ENCODE measurements at places on chromosomes 3 and 15.

- DNase-seq = no peak
Measured at GRCh38 chr3:270688-271087, 74.1 kb downstream of the CHL1 start.

DNA sequence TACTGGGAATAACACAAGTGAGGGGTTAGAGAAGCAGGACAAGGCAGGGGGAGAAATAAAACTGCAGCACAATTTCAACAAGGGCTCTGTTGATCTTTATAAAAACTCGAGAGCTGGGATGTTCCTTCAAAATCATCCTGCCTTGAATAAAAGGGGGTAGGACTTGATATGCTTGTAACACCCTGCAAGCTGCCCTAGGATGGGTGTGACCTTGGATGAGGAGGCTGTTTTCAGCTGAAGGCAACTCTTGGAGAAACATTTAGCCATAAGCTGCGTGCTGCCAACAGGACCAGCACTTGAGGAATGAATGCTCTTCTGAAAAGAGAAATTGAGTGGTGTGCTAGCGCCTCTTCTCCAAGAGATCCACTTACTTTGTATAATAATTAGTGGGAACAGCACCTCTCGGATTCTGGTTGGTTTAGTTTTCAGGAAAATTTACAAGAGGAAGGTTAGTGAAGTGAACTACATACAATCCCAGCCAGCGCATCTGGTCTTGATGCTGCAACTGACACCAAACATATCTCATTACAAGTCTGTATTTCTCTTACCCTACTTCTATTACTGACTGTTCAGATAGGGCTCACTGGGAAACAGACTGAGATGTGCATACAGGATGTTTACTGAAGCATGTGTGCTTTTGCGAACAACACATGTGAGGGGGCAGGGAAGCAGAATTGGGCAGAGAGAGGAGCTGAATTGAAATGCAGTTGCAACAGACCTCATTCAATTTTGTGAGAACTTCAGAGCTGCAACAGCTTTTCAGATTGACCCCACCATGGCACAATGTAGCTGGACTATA is 643.0 kb upstream of the GOLIM4 start:
- no peak for DNase-seq

DNA sequence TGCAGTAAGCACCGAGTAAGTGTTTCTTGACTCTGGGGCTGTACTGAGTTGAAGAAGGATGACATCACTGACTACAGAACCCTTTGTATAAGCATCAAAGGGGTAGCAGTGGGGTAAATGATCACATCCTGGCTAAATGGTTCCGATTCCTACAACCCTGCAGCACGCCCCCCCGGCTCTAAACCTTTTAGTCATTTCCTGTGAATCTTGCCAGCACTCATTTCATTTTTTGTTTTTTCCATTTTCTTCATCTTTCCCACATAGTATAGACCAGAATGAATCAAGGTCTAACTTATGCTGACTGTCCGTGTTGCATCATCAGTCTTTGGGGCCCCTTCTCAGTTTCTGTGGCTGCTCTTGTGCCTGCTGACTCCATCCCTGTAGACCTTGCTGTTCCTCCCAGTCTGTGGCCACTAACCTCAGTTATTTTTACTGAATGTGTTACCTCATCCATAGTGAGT is 383.1 kb upstream of the TPRG1 start:
- peak; percentile 74 for DNase-seq

GRCh38 chr3:117480972-117481371 is 771.4 kb downstream of the TUSC7 start:
- DNase-seq = no peak

DNA sequence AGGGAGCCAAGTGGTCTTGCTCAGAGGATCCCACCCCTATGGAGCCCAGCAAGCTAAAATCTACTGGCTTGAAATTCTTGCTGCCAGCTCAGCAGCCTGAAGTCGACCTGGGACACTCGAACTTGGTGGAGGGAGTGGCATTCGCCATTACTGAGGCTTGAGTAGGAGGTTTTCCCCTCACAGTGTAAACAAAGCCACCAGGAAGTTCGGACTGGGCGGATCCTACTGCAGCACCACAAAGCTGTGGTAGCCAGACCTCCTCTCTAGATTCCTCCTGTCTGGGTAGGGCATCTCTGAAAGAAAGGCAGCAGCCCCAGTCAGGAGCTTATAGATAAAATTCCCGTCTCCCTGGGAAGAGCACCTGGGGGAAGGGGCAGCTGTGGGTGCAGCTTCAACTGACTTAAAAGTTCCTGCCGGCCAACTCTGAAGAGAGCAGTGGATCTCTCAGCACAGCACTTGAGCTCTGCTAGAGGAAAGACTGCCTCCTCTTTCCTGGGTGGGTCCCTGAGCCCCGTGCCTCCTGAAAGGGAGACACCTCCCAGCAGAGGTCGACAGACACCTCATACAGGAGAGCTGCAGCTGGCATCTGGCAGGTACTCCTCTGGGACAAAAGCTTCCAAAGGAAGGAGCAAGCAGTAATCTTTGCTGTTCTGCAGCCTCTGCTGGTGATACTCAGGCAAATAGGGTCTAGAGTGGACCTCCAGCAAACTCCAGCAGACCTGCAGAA is 576.3 kb upstream of the NECTIN3 start:
- no peak for DNase-seq

DNA sequence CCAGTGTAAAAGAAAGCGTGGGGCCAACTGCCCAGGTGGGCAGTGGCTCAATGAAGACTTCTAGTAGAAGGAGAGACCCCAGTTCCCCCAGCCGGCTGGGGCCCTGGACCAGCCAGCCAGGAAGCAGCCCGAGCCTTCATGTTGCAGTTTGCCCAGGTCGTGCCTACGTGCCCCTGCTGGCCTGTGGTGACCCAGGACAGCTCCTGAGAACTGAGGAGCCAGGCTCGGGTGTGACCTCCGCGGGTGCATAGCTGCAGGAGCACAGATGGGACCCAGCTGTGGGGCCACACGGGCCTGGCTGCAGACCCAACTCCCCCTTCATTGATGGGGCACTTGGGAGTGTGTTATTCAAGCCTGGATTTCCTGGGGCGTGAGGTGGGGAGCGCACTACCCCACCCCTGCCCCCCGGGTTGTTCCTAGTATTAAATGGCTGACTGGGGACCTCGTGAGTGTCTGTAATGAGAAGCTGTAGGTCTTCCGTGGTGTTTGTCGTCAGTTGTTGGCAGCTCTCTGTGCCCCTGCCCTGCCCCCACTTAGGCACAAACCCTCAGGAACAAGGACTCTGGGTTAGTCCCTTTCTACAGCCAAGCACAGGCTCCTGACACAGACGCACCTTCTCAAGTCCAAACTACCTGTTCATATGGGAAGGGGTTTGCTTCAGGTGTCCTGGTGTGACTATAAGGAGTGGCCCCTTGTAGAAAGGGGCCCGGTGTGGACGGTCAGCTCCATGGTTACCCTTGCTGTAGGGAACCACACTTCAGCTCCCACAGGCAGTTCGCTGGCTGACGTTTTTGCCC is 39.1 kb downstream of the IDH2 start:
- no peak for DNase-seq

DNA sequence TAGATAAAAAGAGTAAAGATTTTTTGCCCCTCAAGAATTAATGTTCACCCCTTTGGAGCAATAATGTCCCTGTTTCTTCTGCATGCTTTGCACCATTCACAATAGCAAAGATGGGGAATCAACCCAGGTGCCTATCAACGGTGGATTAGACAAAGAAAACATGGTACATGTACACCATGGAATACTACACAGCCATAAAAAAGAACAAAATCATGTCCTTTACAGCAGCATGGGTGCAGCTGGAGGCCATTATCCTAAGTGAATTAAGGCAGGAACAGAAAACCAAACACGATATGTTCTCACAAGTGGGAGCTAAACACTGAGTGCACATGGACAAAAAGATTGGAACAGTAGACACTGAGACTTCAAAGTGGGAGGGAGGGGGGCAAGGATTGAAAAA is 35.2 kb downstream of the AAGAB start:
- DNase-seq = no peak

DNA sequence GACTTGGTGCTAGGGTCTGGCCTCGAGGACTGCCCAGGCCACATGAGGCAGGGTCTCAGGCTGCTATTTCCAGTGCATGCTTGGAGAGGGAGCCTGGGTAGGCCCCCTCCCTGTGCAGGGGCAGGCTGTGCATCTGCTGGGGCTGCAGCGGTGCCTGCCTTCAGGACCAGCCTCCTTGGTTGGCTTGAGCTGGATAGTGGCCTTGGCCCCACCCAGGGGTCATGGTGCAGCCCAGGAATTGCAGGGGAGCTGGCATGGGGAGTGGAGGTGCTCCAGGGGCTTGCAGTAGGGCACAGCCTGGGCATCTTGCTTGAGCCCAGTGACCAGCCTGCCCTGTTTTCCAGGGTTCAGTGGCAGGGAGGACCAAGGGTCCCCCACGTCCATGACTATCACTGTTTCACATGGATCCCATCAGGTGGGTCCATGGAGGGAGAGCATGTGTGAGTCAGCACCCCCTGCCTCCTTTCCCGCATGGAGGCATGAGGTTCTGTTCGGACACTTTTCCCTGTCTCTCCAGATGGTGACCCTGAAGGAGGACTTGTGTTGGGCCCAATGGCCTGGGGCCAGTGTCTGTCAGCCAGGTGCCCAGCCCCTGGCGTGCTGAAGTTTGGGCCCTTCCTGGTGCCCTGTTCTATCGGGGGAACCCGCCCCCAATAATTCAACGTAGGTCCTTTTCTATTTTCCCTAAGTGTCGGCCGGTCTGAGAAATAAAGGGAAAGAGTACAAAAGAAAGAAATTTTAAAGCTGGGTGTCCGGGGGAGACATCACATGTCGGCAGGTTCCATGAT is 218.6 kb downstream of the SNRPN start:
- DNase-seq = no peak

DNA sequence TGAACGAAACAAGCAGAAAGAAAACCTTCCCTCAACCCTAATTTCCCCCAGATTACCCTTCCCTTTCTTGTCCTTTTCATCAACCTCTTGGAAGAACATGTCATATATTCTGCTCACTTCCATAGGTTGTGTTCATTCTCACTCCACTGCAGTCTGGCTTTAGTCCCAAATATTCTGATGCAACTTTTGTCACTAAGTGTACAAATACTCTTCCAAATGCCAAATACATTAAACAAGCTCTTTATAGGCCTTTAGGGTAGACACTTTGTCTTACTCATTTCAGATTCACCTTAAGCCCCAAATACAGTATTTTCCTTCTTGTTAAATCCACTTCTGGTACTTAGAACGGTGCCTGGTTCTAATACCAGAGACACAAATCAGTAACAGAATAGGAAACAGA is 406.5 kb upstream of the CDIN1 start:
- no peak for DNase-seq

DNA sequence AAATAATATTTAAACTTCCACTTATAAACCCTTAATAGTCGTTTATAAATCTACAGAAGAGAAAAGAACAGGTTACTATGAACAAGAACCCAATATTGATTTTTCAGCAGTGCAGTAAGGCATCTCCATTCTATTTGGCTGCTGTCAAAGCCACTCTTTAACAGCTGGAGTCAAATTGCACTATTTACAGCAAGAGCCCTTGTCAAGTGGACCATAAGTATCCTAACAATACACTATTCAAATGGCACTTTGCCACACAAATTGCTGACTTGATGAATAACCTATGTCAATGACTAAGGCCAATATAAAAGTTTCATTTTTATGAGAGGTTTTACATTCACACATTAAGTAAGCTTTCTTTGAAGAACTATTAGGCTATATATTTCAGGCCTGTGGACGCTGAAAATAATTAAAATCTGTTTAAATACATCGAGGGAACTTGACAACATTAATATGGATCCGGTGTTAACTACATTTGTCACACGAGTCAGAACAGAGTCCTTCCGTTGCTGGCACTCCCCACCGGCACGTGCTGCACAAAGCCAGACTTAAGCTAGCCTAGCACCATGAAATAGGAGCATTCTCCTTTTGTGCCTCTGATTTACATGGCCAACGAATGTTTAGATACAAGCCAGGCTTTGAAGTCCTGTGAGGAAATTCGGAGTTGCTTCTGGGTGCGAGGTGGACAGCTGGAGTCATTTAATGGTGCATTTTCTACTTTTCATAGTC is 100.5 kb downstream of the WDR72 start:
- no peak for DNase-seq

DNA sequence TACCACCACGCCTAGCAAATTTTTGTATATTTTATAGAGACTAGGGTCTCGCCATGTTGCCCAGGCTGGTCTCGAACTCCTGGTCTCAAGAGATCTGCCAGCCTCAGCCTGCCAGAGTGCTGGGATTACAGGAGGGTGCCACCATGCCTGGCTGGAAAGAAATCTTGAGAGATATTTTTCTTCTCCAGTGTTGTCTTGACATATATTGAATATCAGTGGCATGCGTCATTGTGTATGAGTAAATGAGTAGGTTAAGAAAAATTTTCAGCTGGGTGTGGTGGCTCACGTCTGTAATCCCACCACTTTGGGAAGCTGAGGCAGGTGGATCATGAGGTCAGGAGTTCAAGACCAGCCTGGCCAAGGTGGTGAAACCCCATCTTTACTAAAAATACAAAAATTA is 3.5 kb upstream of the PIF1 start:
- no peak for DNase-seq

- peak; percentile 57 for DNase-seq
Measured at GRCh38 chr15:66789029-66790025, 87.3 kb downstream of the SMAD6 start.

GRCh38 chr3:184531626-184532280 is 29.8 kb upstream of the EPHB3 start:
- peak; percentile 63 for DNase-seq

DNA sequence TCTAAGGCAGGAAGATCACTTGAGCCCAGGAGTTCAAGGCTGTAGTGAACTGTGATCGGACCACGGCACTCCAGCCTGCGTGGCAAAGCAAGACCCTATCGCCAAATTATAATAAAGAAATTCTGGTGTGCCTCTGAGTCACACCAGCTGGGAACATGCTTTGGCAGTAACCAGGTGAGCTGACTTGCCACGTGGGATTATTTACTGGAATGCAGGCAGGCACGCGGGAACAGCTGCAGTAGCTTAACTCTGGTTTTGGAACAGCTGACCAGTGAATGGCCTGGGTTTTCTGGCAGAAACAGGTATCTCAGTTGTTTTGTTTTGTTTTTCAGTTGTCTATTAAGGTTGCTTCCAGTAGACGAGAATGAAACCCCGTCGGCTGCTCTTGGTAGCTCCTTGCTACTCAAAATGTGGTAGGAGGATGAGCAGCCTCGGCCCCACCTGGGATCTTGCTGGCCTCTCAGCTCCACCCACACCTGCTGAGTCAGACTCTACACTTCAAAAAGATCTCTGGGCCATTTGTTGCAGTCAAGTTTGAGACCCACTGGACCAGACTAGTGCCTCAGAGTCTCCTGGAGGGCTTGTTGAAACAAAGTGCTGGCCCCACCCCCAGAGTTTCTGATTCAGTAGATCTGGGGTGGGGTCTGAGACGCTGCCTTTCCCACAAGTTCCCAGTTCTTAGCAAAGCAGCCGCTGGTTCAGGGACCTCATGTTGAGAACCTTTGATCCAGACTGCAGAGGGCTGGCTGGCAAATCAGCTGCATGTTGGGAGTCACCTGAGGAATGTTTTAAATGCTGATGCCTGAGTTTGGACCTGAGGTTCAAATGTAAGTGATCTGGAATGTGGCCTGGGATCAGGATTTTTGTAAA is 26.6 kb downstream of the IDH2 start:
- DNase-seq = no peak

- DNase-seq = no peak
Measured at GRCh38 chr3:170383567-170383966, 26.1 kb downstream of the SKIL start.
